ENCODE measurements at places on chromosomes 1 and 21. TPM values are rescaled to one million over a fixed set of nuclear protein-coding genes. Genes with fewer than 3 reads are reported as not detected.

The NTMT2 gene
- total RNA-seq: not detected

The VAV3 gene
- not detected for total RNA-seq

The VASH2 gene
- 1.0 TPM for total RNA-seq

GRCh38 chr1:27143401-27143800 is 11.5 kb downstream of the SLC9A1 start:
- no peak for DNase-seq
- no peak overlapping the region for H3K27ac ChIP-seq
- H3K27me3 ChIP-seq: no peaks in the 10 kb centered on the region
- no peaks in the 10 kb centered on the region for H3K36me3 ChIP-seq

DNA sequence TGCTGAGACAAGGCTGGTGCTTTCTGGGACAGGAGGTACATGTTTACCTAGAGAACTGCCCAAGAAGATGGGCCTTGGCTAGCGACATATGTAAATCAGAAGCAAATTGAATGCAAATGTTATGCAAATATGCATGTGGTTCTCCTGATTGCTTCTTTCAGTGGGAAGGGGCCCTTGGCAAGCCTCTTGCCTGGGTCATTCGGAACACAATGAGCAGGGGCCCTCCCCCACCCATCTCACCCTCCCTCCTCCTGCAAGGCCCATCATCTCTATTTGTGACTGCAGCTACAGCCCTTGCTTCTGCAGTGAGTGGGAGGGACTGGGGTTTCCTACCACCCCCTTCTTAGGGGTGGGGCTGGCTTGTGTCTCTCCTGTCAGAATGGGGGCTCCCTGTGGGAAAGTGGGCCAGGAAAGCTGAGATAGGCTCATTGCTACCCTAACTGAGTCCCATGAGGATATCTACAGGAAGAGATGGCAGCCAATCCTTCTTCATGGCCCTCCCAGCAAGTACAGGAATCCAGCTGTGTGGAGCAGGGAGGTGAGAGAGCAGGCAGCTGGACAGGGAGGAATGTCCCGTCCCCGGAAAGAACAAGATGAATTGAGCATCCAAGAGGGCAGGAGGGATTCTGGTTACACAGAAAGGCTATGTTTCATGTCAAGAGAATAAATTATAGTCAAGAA is 31.0 kb downstream of the FOXD2 start:
- no peak overlapping the region for H3K4me3 ChIP-seq
- no peak overlapping the region for H3K27ac ChIP-seq
- DNase-seq: no peak
- H3K27me3 ChIP-seq: no peaks in the 10 kb centered on the region

The ADAM30 gene
- not detected for total RNA-seq

DNA sequence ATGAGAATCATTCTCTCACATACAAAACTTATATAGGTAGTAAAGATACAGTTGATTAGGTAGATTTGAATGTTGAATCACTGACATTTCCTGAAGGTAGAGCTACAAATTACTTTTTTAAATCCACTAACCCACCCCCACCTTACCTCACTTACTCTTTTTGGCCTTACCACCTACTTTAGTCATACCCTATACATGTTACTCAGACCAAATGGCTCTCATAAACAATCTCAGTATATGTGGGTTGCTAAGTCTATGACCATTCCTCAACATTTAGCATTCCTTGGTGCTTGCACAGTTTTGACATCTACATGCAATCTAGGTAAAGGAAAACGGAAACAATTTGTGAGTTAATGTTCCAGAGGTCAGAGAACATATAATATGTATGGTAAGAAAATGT is 26.3 kb downstream of the SYDE2 start:
- H3K4me1 ChIP-seq: no peaks in the 10 kb centered on the region
- no peaks in the 10 kb centered on the region for H3K36me3 ChIP-seq
- H3K4me3 ChIP-seq: no peak overlapping the region
- no peak for DNase-seq

The NTRK1 gene
- total RNA-seq: not detected

The AMPD1 gene
- not detected for total RNA-seq

DNA sequence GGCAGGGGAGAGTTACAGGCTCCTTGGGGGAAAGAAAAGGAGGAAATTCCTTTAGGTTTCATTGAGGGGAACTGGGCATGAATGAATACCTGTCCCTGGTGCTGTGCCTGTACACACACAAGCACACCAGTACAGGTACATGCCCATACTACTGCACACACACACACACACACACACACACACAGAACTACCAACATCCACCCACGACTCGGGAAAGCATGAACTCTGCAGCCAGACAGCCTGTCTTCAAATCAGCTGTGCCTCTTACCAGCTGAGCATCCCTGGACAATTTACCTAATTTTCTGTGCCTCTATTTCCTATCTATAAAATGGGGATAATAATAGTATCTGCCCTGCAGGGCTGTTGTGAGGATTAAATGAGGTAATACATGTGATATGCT is 7.2 kb upstream of the GRIK3 start:
- no peak overlapping the region for H3K4me3 ChIP-seq
- peaks cover 17% of the 10 kb centered on the region for H3K27me3 ChIP-seq
- H3K36me3 ChIP-seq: no peaks in the 10 kb centered on the region
- no peak overlapping the region for H3K27ac ChIP-seq
- H3K4me1 ChIP-seq: no peaks in the 10 kb centered on the region
- DNase-seq: no peak

DNA sequence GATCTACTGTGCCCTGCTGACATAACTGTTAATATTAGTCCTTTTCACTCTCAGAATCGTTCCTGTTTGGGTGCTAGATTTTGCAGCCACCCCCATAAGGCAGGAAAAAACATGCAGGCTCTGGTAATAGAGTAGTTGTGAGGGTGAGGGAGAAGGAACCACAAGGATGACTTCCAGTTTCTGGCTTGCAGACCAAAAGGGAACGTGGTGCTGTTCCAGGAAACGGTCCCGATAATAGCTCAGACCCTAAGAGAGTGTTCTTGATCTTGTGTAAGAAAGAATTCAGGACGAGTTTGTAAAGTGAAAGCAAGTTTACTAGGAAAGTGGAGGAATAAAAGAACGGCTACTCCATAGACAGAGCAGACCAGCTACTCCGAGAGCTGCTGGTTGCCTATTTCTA is 50.7 kb upstream of the RHOU start:
- H3K4me1 ChIP-seq: no peaks in the 10 kb centered on the region
- H3K36me3 ChIP-seq: no peaks in the 10 kb centered on the region
- no peaks in the 10 kb centered on the region for H3K27me3 ChIP-seq
- no peak overlapping the region for H3K27ac ChIP-seq

- H3K4me1 ChIP-seq: peaks cover 13% of the 10 kb centered on the region
- no peaks in the 10 kb centered on the region for H3K36me3 ChIP-seq
- no peaks in the 10 kb centered on the region for H3K27me3 ChIP-seq
Observed at GRCh38 chr1:147534386-147534785, 6.9 kb upstream of the BCL9 start.

DNA sequence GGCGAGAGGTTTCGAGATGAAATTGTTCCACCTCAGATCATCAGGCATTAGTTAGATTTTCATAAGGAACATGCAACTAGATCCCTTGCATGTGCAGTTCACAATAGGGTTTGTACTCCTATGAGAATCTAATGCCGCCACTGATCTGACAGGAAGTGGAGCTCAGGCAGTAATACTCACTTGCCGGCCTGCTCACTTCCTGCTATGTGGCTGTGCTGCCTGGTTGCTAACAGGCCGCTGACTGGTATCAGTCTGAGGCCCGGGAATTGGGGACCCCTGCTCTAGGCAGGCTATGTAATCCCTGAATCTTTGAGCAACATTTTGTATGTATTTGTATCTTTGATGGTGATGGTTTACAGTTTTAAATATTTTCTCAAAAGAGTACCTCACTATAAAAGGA is 32.5 kb downstream of the XKR8 start:
- H3K4me3 ChIP-seq: no peak overlapping the region
- H3K4me1 ChIP-seq: peaks cover 20% of the 10 kb centered on the region
- H3K27me3 ChIP-seq: no peaks in the 10 kb centered on the region
- H3K36me3 ChIP-seq: peaks cover 74% of the 10 kb centered on the region
- no peak for DNase-seq

DNA sequence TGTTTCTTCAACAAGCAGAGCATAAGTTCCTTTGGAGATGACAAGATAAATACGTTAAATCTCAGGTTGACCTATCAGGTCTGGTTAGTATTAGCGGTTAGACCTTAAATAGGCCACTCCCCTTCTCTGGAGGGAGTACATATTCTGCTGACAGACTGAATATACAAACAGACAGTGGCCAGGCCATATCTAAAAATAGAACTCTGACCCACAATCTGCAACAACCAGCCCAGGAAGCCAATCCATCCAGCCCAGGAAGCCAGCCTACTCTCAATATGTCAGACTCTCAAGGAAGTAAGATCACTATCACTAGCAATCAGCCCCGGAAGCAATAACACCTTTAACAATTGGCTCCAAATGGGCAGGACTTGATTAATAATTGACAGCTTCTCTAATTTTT is 6.7 kb downstream of the IL20 start:
- no peak overlapping the region for H3K27ac ChIP-seq
- H3K4me3 ChIP-seq: no peak overlapping the region
- no peak for DNase-seq

The INKA2 gene
- total RNA-seq: 3.4 TPM

- no peak for DNase-seq
- no peak overlapping the region for H3K27ac ChIP-seq
- H3K4me1 ChIP-seq: no peaks in the 10 kb centered on the region
- H3K27me3 ChIP-seq: peaks cover 23% of the 10 kb centered on the region
- H3K36me3 ChIP-seq: no peaks in the 10 kb centered on the region
- H3K4me3 ChIP-seq: no peak overlapping the region
Observed at GRCh38 chr1:1177452-1178206, 3.9 kb downstream of the TTLL10 start.

DNA sequence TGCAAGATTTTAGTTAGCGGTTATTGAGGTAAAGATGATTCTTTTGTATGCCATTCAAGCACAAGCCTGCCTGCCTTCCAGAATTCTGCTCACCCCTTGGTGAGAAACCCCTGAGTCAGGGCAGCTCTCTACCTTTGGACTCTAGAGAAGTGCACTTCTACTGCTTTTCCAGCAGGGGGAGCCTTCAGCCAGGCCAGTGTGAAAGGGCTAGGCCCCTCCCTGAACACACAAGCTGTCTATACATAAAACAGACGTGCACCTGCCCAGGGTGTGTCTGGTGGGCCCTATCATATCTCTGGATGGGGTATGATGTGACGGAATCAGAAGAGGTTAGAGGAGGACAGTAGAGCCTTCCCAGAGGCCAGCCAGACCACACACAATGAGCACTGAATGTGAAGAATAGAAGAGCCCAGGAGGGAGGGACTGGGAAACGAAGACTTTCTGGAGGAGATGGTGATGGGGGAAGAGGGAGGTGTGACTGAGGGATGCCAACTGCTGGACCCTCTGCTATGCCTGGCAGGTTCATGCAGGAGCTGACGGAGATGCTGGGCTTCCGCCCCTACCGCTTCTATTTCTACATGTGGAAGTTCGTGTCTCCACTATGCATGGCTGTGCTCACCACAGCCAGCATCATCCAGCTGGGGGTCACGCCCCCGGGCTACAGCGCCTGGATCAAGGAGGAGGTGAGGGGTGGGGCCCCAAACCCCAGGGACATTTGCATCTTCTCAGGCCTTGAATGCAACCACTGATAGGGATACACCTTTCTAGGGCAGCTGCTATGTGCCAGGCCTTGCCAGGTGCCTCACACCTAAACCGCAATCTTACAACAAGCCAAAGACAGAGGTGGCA is 13.0 kb upstream of the KCNC4 start:
- no peaks in the 10 kb centered on the region for H3K4me1 ChIP-seq
- H3K4me3 ChIP-seq: no peak overlapping the region
- DNase-seq: peak; percentile 41
- no peak overlapping the region for H3K27ac ChIP-seq

DNA sequence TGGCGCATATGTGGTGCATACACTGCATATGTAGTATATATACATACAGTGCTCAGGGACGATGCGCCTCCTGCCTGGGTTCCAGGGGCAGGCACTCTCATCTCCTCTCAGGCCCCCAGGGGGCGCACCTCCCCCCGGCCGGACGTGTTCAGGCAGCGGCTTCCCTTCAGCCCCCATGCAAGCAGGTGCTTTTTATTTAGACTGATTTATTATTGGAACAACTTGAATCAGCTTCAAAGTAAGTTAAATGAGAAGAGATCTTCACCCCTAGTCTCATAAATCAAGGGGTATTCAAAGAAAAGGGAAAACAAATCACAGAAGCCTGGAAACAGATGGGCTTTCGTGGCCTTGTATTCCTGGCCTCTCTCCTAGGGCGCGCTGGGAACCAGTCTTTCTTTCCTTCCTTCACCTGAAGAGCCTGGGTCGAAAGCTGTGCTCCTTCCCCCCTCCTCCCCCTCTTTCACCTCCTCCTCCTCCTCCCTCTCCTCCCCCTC is 64.6 kb downstream of the UBIAD1 start:
- peak; percentile 61 for DNase-seq
- no peak overlapping the region for H3K4me3 ChIP-seq
- H3K36me3 ChIP-seq: no peaks in the 10 kb centered on the region
- no peaks in the 10 kb centered on the region for H3K4me1 ChIP-seq
- H3K27ac ChIP-seq: no peak overlapping the region

GRCh38 chr1:43267291-43267805 is 2.4 kb upstream of the TMEM125 start:
- H3K4me3 ChIP-seq: no peak overlapping the region
- no peaks in the 10 kb centered on the region for H3K36me3 ChIP-seq
- peak; percentile 28 for DNase-seq
- no peaks in the 10 kb centered on the region for H3K27me3 ChIP-seq
- H3K27ac ChIP-seq: no peak overlapping the region
- H3K4me1 ChIP-seq: no peaks in the 10 kb centered on the region
